ENCODE measurements at places on chromosomes 7 and 10.

DNA sequence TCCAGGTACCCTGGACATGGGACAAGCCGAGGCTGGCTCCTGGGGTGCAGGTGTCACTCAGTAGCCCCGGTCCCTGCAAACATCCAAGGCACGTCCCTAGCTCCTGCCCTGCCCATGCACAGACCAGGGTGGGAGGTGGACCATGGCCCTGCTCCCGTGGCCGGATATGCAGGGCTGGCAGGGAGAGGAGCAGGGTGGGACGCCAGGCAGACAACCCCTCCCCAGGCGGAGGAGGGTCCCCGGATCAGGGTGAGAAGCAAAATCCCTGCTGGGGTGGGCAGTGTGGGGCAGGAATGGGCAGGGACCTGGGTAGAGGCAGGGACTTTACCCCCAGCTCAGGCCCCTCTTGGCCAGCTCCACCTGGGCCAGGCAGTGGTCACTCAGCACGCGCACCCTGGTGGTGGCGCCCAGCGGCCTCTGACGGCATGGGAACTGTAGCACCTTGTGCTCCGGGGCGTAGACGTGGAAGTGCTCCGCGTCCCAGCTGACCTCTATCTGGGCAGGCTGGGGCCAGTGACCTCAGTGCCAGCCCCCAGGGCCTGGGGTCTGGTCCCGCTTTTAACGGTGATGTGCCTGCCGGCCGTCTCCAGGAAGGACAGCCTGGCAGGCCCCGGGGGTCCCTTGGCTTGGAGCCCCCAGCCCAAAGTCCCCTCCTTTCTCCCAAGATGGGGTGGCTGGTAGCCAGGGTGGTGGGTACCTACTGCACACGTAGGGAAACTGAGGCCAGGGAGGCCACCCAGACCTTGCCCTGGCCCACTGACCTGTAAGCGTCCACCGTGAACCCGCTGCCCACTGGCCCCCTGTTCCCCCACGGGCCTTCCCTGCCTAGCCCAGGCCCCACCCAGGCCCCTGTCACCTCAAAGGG lies 1.2 kb downstream of the GRIFIN start:
- H3K27me3 ChIP-seq: peaks cover 57% of the 10 kb centered on the region
- no peak for DNase-seq
- peaks cover 42% of the 10 kb centered on the region for H3K4me1 ChIP-seq
- H3K36me3 ChIP-seq: no peaks in the 10 kb centered on the region

DNA sequence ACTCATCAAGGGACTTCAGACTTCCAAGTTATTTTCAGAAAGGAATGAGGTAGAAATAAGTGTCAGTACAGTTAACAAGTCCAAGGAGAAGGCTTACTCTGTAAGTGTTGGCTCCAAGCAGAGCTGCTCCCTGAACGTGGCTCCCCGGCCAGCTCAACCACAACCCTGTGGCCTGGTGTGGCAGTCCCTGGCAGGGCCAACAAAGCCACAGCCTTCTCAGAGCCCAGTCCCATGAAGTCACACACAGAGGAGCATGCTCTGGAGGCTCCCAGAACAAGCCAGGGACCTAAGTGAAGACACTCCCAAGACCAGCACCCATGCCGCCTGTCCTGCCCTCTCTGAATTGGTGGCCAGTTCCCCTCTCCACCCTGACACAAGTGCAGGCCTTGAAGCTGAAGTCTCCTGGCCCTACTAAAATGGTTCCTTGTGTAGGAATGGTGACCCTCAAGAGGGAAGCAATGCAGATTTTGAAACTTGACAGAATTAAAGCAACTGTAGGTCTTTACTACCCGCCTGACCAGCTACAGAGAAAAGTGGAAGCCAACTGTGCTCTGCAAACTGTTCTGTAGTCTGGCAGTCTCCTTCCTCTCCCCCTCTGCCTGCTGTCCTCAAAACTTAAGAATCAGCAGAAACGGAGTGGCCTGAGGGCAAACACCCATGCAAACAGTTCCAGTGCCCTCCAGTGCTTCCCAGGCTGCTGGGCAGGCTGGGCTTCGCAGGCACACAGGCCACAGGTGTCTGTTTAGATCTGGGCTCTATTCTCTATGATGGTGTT lies 51.1 kb downstream of the NOD1 start:
- peak overlapping the region; percentile 30 for H3K27ac ChIP-seq
- peaks cover 81% of the 10 kb centered on the region for H3K36me3 ChIP-seq
- H3K27me3 ChIP-seq: no peaks in the 10 kb centered on the region
- peaks cover 38% of the 10 kb centered on the region for H3K4me1 ChIP-seq
- H3K4me3 ChIP-seq: no peak overlapping the region

DNA sequence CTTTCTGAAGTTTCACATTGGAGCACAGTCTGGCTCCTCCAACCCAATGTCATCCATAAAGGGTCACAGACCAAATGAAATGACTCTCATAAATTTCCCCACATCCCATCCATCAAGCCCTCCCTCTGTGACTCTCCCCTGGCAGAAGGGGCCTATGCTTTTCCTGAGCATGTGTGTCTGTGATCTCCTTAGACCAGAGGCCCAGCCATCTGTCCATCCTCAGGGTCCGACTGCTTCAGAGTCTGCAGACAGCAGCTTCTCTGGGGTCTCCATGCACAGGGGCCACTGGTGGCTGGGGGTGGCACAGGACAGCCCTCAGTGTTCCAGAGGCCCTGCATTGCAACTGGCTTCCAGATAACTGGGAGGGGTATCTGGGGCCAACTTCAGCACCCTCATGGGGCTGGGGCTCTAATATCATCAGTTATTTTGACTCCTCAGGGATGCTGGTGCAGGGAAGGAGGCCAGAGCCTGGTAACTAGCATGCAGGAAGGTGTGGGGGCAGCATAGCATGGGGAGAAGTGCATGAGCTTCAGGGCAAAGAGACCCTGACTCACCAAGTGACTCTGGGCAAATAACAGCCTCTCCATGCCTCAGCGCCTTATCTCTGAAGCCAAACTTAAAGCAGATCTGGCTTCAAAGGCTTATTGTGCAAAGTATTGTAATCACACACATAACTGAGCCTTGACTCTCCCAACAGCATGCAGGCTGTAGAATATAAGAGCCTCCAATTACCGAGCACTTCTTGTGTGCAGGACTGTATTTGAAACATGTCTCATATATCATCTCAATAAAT lies 266.9 kb downstream of the GRID1 start:
- no peak overlapping the region for H3K27ac ChIP-seq
- no peaks in the 10 kb centered on the region for H3K27me3 ChIP-seq
- H3K4me1 ChIP-seq: no peaks in the 10 kb centered on the region
- no peak overlapping the region for H3K4me3 ChIP-seq
- DNase-seq: no peak

DNA sequence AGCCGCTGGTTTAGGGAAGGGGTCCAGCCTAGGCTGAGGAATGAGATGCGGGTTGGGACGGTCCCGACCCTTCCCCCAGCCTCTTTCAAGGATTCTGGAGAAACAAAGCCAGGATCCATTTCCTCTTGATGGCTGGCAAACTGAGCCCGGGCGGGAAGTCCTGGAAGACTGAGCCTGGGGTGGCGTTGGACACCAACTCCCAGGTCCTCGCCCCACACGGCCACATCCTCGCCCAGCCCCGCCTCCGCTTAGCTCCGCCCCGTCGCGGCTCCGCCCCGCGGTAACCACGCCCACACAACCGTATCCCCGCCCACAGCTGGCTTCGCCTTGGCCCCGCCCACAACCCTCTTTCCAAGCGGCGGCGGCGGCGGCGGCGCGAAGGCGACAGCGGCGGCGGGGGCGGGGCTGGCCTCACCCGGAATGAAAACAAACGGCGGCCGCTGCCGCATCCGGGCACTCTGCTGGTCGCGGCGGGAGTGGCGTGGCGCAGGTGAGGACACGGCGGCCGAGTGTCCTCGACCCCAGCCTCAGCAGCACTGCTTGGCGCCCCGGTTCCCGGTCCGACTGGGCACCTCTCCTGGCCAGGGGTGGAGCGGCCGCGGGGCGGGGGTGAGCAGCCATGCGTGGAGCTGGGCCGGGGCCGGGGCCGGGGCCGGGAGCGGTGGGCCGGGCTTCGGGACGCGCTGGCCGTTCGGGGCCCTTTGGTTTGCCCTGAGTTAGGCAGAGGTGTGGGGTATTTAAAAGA lies at the start of gene NUB1:
NUB1 (plus strand) TSS at position 456 of the 745 bp plus-strand sequence. CDS start 3,538 bp downstream, outside the sequence.
- peak within 1 kb of the TSS; percentile 80 for H3K27ac ChIP-seq
- H3K27me3 ChIP-seq: no peaks in the 10 kb centered on the region
- H3K36me3 ChIP-seq: peaks cover 19% of the 10 kb centered on the region
- peak; percentile 92 for DNase-seq
- H3K4me3 ChIP-seq: peak within 1 kb of the TSS; percentile 95
- peaks cover 36% of the 10 kb centered on the region for H3K4me1 ChIP-seq

DNA sequence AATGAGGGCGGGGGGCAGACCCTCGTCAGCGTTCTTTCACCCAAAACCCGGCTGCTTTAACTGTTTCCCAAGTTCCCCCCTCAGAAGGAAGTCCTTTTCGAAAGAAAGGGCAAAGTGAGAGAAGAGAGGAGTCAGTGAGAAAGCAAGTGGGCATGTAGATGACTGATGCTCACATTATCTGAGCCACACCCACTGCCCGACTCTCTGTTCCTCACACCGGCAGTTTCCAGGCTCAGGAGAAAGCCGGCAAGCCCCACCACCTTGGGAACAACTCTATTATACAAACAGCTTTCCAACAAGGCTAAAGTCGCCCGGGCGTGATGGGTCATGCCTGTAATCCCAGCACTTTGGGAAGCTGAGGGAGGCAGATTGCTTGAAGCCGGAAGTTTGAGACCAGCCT lies 23.1 kb downstream of the RCC1L start:
- H3K36me3 ChIP-seq: peaks cover 74% of the 10 kb centered on the region
- H3K27me3 ChIP-seq: no peaks in the 10 kb centered on the region
- H3K27ac ChIP-seq: no peak overlapping the region
- peaks cover 25% of the 10 kb centered on the region for H3K4me1 ChIP-seq

GRCh38 chr10:91416339-91416855 lies 6.3 kb downstream of the HECTD2 start:
- H3K27me3 ChIP-seq: no peaks in the 10 kb centered on the region
- no peaks in the 10 kb centered on the region for H3K36me3 ChIP-seq
- H3K4me1 ChIP-seq: peaks cover 7% of the 10 kb centered on the region

- no peak overlapping the region for H3K27ac ChIP-seq
- no peaks in the 10 kb centered on the region for H3K36me3 ChIP-seq
- H3K27me3 ChIP-seq: no peaks in the 10 kb centered on the region
- H3K4me1 ChIP-seq: no peaks in the 10 kb centered on the region
Observed at GRCh38 chr7:87110778-87111177, 41.5 kb upstream of the DMTF1 start.

DNA sequence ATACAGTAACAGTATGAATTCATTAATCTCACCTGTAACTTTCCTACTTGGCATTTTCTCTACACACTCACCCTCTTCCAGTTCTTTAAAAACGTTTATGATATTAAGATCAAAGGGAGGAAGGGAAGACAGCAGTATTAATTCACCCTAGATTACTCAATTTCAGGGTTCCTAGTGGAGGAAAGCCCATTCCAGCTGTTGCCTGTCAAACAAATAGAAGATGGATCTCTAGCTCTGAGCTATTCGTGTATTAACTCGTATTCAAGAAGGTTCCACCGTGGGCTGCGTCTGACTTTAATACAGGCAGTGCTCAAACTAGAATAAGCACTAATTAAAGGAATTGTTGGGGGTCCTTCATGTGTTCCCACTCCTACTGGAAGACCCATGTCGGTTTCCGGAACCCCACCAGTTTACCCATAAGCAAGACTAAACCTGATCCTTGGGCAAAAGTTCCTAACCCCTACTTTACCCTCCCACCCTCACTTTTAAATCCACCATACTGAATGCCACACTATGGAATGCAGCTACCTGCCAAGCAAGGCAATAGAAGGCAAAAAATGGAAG lies 2.1 kb downstream of the NANOS1 start:
- no peak for DNase-seq
- H3K27me3 ChIP-seq: no peaks in the 10 kb centered on the region
- H3K36me3 ChIP-seq: peaks cover 27% of the 10 kb centered on the region

- DNase-seq: no peak
- no peaks in the 10 kb centered on the region for H3K36me3 ChIP-seq
- no peaks in the 10 kb centered on the region for H3K27me3 ChIP-seq
- no peak overlapping the region for H3K27ac ChIP-seq
- H3K4me1 ChIP-seq: peaks cover 7% of the 10 kb centered on the region
Observed at GRCh38 chr10:22986771-22987542, 59.1 kb downstream of the ARMC3 start.

GRCh38 chr10:76000550-76000949 lies 569.1 kb downstream of the LRMDA start:
- no peaks in the 10 kb centered on the region for H3K27me3 ChIP-seq
- H3K27ac ChIP-seq: no peak overlapping the region
- no peaks in the 10 kb centered on the region for H3K36me3 ChIP-seq
- H3K4me1 ChIP-seq: no peaks in the 10 kb centered on the region

GRCh38 chr7:37440738-37441385 lies 7.8 kb downstream of the ELMO1 start:
- peaks cover 68% of the 10 kb centered on the region for H3K4me1 ChIP-seq
- DNase-seq: no peak
- no peaks in the 10 kb centered on the region for H3K36me3 ChIP-seq
- peak overlapping the region; percentile 29 for H3K4me3 ChIP-seq
- no peaks in the 10 kb centered on the region for H3K27me3 ChIP-seq
- H3K27ac ChIP-seq: peak overlapping the region; percentile 86

DNA sequence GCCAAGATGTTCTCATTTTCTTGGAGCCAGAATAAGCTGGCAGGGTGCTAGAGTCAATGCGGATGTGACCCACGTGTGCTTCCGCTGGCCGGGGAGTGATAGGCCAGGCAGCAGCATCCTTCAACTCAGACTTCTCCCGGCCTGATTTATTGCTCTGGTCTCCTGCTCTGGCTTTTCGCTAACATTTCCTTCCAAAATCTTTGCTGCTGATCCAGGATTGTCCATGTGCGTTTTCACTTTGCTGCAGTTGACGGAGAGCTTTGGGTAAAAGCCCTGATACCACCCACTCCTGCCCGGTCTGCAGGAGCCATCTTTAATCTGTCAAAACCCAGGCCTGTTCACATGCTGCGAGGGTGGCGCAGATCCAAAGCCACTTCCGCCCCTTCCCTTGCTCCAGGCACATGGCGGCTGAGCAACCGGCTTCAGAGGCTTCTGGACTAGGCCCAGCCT lies 106.8 kb downstream of the CYP26A1 start:
- H3K36me3 ChIP-seq: no peaks in the 10 kb centered on the region
- H3K27me3 ChIP-seq: no peaks in the 10 kb centered on the region
- H3K4me3 ChIP-seq: no peak overlapping the region
- H3K27ac ChIP-seq: no peak overlapping the region
- DNase-seq: peak; percentile 23
- no peaks in the 10 kb centered on the region for H3K4me1 ChIP-seq

DNA sequence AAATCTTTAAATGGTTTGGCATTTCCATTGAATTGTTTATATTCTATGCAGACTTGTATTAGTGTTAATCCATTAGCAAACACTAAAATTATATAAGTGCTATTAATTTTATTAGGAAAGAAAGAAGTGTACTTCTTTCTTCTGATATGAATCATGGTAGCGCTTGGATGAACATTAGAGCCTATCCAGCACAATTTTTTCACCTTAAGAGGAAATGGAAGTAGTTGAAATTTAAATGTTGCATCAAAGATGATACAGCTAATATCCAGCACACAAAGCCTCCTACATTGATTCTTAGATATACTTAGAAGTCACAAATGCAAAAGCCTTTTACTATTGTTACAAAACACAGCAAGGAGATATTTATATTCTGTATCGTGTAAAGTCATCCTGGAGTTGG lies 174.5 kb downstream of the AHR start:
- H3K27me3 ChIP-seq: no peaks in the 10 kb centered on the region
- H3K4me3 ChIP-seq: no peak overlapping the region
- no peaks in the 10 kb centered on the region for H3K36me3 ChIP-seq

GRCh38 chr10:101447477-101447876 lies 93.5 kb downstream of the BTRC start:
- H3K36me3 ChIP-seq: no peaks in the 10 kb centered on the region
- no peaks in the 10 kb centered on the region for H3K27me3 ChIP-seq
- H3K4me1 ChIP-seq: peaks cover 79% of the 10 kb centered on the region
- H3K27ac ChIP-seq: peak overlapping the region; percentile 69
- H3K4me3 ChIP-seq: no peak overlapping the region

Measured in left ventricle myocardium inferior (tissue), 1 donor.